Cortex of kidney (tissue), 1 donor: ENCODE measurements at places on chromosomes 16 and 17.

GRCh38 chr16:78705694-78706093, 606.2 kb downstream of the WWOX start:
- no peak for DNase-seq

DNA sequence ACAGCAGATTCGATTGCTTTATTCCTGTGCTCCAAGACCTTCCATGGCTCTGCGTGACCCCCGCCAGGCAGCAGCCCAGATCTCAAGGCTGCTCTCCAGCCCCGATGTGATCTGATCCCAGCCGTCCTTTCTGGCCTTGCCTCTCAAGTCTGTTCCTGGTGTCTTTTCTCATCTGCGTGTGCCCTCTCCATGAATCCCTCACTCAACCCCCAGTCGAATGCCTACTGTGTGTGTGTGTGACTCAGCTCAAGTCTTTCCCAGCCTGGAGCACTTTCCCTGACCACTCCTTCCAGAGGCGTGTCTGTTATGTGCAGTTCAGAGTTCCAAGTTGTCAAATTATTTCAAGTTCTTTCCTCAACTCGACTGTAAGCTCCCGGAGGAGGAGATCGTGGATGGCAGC, 64.0 kb downstream of the MRM1 start:
- no peak for DNase-seq

GRCh38 chr16:77430787-77431585, 3.8 kb downstream of the ADAMTS18 start:
- no peak for DNase-seq

GRCh38 chr16:90019543-90020259, 445 bp upstream of the DBNDD1 start:
- no peak for DNase-seq

DNA sequence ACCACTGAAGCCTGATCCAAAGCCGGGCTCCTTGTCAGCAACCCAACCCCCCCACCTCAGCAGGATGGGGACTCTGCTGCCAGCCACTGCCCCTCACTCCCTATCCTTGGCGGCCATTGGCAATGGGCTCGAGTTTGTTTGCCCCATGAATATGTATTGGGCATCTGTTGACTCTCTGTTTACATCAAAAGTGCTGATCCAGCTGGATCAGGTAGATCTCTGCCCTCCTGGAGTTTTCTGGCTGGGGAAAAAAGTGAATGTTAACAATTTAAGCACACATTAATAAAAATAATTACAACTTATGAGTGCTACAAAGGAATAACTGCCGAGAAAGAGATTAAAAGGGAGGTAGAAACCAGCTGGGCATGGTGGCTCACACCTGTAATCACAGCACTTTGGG, 62.5 kb downstream of the ATP2C2 start:
- DNase-seq = no peak

GRCh38 chr16:64657316-64658011, 464.4 kb downstream of the CDH11 start:
- no peak for DNase-seq

- no peak for DNase-seq
These were observed 670 bp downstream of the RPS2 start for GRCh38 chr16:1963806-1964505.

- DNase-seq = no peak
These were observed 11.4 kb upstream of the NCBP3 start for GRCh38 chr17:3857261-3858105.

- no peak for DNase-seq
These were observed 19.0 kb upstream of the ITPRIPL2 start for GRCh38 chr16:19094542-19095365.

- no peak for DNase-seq
These were observed 133.4 kb downstream of the MAP2K6 start for GRCh38 chr17:69547947-69548346.

GRCh38 chr16:74275031-74275636, 21.5 kb upstream of the PSMD7 start:
- DNase-seq = no peak

DNA sequence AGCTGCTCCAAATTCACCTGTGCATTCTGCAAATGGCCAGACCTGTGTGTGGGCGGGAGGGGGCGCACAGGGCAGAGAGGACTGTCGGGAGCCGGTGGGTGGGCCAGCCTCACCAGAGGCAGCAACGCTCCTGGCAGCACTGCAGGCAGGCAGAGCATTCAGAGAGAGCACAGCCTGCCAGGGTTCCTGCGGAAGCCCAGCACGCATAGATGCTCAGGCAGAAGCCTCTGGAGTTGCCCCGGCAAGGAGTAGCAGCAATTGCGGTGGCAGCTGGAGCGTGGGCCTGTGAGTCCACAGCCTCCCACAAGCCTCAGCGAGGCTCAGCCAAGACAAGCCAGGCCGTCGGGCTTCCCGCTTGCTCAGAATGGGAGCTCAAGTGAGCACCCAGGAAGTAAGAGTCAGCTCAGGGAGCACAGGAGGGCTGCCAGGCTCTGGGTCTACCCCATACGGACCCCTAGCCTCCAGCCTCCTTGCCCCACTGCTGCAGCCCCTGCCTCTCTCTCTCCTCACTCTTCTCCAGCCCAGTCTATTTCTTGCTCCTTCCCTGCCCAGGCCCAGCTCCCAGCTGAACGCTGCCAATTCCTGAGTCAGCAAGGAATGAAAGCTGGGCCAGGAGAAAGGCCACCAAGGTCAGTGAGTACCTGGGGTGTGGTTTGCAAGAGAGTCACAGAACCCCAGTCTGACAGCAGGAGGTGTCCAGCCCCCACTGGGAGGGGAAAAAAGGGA, 9.6 kb downstream of the EMC6 start:
- DNase-seq = no peak

DNA sequence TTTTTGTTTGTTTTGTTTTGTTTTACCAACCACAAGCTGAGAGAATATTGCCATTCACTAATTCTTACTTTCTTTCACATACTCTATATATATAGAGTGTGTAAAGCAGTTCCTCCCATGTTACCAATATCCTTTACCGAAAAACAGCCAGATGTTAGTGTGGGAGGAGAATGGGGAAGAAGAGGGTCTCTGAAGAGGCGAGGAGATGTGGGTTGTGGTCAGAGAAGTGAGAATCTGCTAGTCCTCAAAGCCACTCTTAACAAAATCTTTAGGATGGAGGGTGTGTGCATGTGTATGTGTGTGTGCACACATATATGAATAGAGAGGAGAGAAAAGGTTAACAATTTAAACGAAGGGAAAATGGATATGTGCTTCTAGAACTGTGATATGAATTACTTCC, 80.6 kb downstream of the TUBD1 start:
- DNase-seq = no peak

GRCh38 chr17:41666708-41667279, 21.9 kb upstream of the EIF1 start:
- no peak for DNase-seq

DNA sequence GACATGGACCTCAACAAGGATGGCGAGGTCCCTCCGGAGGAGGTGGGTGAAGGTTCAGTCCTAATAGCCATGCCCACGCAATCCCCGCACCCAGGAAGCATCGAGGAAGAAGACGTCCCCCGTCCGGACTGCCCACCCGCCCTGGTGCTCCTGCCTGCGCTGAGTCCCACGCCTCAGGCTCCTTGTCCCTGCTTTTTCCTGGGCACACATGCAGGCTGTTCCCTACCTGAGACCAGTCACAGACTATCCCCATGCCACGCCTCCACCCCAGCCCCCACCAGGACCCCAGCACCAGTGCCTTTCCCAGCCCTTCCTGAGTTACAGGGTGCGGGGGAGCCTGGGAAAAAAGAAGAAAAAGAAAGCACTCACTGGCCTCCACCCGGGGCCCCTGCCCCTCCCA, 9.0 kb downstream of the FKBP10 start:
- no peak for DNase-seq

DNA sequence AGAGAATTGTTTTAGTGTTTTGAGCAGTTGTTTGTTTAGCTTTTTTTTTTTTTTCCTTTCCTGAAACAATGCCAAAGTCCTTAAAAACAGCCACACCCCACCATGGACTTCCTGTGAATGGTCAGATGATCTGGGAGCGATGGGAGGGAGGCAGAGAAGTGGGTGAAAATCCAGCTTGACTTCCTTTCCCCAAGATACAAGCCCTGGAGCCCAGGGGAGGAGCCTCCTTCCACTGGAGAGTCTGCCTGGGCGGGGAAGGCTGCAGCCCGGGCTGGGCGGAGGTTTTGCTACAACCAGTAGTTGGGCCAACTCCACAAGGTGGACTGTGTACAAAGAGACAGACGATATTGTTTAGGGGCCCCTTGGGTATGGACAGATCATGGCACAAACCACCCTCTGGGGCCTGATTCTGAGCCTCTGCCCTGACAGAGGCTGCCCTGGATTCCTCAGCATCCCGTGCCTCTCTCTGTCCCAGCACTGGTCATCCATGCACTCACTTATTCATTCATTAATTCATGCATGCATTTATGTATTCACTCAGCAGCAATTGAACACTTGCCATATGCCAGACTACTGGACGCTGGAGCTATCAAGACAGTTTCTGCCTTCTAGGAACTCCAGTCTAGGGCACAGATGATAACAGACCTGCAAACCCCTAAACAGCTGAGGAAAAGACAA, 29.8 kb downstream of the WSB1 start:
- DNase-seq = no peak
